Activated T-helper 17 cell treated with anti-CD3 and anti-CD28 coated beads, Interleukin-2, amount 50 U/mL, for 72 hours (primary cell): ENCODE measurements at places on chromosomes 2 and 18. TPM values are rescaled to one million over a fixed set of nuclear protein-coding genes. Genes with fewer than 3 reads are reported as not detected.
A peak's percentile ranks its signal among the peaks of the same experiment; 100 is the strongest.

The RNU2-63P gene
- total RNA-seq = 46.5 TPM

The SP110 gene
- total RNA-seq = 56.8 TPM

The UGT1A3 gene
- total RNA-seq = not detected

The NT5DC4 gene
- not detected for total RNA-seq

The NOL4 gene
- total RNA-seq = not detected

The ATOH8 gene
- total RNA-seq = not detected

The EML6 gene
- total RNA-seq = 1.0 TPM

The ANO7 gene
- total RNA-seq = 1.6 TPM

The COLEC12 gene
- not detected for total RNA-seq

The CCL20 gene
- 36.1 TPM for total RNA-seq

DNA sequence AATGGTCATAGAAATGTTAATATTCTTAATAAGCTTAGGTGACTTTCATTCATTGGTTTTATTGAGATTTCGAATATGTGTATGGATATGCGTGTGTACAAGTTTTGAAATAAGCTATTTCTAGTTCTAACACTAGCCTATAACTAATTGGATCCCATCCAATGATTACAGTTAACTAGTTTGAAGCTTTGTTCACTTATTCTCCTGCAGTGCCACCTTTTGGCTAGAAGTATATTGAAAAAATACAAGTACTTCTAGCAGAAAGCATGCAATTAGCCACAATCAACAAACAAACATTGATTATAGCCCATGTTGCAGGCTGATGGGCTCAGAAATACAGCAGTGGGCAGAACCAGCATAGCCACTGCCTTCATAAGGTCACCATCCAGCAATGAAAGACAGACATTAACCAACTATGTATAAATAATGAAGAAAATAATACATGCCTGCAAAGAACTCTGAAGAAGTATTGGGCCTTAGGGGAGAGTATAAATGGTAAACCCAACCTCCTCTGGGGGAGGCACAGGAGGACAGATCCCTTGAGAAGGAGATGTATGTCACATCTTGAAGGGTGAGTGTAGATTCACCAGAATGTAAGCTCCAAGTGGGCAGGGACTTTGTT lies 5.1 kb upstream of the PIEZO2 start:
- no peak for ATAC-seq

DNA sequence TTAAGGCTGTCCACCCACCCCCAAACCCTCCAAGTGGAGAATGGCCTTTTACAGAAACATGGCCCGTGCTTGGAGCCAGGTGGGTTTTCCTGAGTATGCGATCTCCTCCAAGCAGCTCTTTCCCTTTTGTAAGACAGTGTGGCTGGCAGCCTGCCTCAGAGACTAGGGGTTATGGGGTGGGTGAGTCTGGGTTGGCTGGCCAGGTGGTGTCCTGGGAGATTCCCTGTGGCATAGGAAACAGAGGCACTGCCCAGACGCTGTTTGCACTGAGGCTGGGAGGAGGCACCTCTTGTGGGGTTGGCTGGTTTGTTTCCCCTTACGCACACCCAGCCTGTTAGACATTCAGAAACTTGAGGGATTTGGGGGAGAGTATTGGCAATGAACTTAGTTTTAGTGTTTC lies 82.3 kb upstream of the MCFD2 start:
- ATAC-seq = no peak

DNA sequence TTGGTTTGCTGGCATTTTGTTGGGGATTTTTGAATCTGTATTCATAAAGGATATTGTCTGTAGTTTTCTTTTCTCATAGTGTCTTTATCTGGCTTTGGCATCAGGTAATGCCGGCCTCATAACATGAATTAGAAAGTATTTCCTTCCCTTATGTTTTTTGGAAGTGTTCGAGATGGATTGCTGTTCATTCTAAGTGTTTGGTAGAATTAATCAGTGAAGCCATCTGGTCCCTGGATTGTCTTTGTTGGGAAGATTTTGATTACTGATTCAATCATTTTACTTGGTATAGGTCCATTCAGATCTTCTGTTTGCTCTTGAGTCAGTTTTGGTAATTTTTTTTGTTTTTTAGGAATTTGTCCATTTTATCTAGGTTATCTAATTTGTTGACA lies 22.3 kb downstream of the KIAA1328 start:
- ATAC-seq = no peak

GRCh38 chr2:123047186-123047585 lies 977.9 kb upstream of the CNTNAP5 start:
- ATAC-seq = no peak

DNA sequence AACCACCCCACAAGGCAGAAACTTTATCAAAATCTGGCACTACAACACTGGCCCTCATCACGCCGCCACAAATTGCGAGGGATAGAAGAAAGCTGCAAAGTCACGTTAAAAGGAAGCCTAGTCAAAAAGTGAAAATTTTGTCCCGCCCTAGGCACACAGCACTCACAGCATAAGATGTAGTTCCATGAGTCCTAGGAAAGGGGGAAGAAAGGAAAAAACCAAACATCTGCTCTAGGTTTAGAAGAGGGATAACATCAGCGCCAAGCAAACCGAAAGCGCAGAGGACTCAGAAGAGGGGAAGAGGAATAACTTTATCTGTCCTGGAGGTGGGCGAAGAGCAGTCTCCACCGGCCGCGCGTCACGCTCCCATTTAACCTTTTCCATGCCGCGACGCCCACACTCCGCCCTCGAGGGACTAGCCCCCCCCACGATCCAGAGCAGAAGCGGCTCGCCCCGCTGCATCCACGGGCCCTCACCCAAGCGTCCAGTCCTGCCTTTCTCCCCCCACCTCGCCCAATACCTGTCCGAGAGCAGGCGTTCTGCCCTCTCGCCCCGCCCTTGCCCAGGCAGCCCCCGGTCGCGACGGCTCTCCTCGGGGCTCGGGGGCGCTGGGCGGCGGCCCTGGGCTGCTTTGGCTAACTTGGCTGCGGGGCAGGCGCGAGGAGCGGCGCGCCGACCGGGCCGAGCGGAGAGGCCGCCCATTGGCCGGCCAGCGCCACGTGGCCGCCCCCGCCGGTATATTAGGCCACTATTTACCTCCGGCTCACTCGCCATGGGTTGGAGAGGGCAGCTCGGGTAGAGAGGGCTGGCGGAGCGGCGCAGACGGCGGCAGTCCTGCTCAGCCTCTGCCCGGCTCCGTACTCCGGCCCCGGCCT lies at the start of gene HOXD1:
Gene HOXD1, plus strand, starts transcription at position 770 of the 875 bp plus-strand sequence. CDS start 134 bp downstream, outside the sequence.
- peak; percentile 46 for ATAC-seq

DNA sequence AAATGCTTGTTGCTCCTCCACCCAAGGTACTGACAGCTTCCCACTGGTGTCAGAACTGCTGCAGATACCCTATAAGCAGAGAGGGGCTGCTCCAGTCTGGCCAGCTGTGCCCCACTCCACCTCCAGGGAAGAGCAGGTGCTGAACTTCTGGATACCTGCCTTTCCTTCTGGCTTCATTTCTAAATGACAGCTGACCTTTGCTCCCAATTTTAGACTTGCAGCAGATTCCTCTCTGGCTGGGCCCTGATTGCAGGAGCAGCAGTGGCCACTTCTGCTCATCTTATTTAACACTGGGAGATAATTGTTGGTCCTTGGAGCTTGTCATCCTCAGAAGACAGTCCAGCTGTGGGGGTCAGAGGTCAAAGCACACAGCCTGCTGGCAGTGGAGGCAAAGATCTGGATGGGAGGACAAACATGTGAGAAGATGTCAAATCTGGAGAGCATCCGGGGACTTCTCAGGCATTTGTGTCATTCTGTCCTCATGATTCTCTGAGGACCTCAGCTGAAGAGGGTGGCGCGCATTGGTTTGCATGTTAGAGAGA lies 38.9 kb downstream of the SETBP1 start:
- no peak for ATAC-seq

GRCh38 chr18:34609986-34610648 lies 100.0 kb upstream of the DTNA start:
- ATAC-seq = no peak

DNA sequence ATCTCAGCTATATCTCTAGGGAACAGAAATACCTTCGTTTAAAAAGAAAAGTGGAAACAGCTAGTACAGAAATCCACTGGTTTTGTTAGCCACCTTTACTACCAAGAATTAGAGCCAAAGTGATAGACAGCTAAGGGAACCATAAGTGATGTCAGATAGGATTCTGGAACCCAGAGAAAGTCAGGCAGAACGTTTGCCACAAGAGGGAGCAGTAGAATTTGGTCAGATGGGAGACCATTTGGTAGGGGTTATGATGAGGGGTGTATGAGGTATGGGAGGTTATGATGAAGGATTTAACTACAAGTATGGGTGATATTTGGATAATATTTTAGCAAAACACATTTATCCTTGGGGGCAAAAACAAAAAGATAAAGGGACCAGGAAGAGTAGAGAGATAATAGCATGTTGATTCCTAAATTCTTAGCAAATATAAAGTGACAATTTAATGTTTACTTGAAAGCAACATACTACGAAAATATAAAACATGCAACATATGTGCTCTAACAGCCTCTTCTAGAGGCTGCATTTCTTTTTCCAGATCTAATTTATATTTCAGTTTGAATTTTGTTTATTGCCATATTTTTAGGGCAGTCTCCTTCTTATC lies 3.3 kb downstream of the SLC8A1 start:
- no peak for ATAC-seq

GRCh38 chr2:196171248-196171871 lies at the start of gene STK17B:
TSS of gene STK17B (minus strand) at chr2:196171578. CDS start at chr2:196163383, 8,195 bp downstream.
- ATAC-seq = peak; percentile 75

GRCh38 chr18:57505231-57505630 lies 70.1 kb downstream of the ONECUT2 start:
- ATAC-seq = no peak

GRCh38 chr18:48364146-48364545 lies 45.0 kb downstream of the ZBTB7C start:
- ATAC-seq = no peak

- ATAC-seq = no peak
Observed at GRCh38 chr2:144379851-144380311, 140.0 kb downstream of the ZEB2 start.

GRCh38 chr2:228352048-228352447 lies 170.6 kb upstream of the SPHKAP start:
- no peak for ATAC-seq

DNA sequence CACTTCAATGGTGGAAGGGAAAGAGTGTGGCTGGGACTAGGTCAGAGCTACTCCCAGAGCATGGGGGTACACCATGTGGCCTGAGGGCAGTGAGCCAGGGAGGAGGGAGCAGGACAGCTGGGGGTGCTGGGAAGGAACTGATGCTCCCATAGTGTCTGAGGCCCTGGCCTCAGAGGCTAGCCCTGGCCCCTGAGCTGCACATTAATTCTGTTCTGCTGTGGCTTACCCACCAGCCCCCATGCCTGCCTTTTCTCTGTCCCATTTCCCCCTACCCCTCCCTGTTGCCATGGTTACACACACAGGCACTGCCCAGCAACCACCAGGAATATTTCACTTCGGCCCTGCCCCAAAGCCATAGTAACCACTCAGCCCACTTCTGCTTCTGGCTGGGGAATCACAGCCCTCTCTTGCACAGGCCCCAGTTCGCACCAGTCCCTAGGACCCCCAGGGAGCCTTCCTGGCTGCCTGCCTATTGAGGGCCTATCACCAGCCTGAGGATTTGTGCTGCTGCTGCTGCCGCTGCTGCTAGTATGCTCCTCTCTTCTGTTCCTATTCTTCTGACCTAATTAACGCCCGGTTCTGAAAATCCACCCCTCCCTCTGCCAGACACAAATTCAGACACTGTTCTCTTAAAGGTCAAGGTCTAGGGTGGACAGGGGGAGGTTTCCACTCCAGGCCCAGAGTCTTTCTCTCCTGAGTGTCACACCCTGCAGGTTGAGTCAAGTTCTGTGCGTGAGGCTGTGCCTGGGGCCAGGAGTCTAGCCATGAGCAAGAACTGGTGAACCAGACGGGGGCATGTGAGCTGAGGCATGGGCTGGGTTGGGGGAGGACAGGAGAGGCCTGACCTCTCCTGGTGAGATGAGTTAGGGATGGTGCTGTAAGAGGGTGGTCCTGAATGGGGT lies 87.1 kb upstream of the MCFD2 start:
- no peak for ATAC-seq

- ATAC-seq = no peak
Observed at GRCh38 chr2:216160786-216161185, 51.6 kb downstream of the XRCC5 start.

DNA sequence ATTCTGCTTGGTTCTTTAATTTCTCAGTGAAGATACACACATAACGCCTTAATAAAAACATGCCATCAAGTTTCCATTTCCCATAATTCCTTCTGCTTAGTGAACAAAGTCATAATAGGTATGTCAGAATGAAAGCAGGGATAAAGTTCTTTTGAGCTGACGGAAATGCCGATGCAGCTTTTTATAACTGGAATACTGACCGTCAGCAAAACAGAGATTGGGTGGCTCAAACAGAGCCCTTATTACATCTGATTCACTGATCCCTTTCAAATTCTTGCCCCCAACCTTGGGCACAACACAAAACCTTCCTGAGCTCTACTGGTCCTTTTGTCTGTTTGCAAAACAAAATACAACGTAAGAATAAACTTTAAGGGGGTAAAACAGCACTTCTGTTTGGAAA lies 140.4 kb downstream of the CDH2 start:
- no peak for ATAC-seq

DNA sequence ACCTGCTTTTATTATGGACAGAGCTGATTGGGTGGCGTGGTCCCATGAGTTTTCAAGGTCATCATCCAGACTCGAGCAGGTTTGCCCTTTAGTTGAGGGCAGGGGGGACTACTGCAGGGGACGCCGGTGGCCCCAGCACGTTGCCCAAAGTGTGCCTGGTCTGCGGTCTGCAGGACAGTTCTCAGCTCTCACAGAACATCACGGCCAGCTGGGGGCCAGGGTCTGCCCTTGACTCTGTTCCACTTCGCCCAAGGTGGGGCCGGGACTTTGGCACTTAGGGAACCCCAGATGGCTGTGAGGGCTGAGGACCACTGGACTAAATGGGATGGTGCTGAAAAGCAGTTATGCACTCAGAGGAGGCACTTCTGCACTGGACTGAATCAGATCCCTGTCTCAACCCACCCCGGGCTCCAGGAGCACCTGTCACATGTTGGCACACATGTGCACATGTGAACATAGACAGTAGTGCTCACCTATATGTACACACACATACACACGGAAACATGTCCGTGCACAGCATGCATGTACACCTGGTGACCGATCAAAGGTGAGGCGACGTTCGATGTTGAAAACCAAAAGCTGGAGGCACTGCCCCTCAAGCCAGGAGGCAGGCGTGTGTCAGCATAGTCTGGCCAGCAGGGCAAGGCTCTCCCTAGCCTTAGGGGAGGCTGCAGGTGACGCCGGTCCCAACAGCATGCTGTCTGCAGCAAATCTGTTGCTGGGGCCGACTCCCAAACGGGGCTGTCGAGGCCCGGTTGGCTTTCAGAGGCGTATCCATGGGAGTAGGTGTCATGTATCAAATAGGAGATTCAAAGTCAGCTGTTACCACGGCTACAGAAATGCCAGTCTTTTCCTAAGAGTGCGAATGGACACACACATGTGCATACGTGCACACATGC lies 10.2 kb downstream of the ANO7 start:
- ATAC-seq = no peak

DNA sequence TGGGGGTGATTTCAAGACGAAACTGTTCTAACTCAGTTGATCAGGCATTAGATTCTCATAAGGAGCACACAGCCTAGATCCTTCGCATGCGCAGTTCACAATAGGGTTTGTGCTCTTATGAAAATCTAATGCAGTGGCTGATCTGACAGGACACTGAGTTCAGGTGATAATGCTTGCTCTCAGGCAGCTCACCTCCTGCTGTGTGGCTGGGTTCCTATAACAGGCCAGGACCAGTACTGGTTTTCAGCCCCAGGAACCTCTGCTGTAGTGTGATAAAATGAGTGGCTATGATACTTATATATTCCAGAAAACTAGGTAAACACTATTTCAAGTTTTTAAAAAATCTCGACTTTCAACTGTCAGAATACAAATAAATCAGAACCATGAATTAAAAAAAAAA lies 271.4 kb downstream of the GALNT13 start:
- ATAC-seq = no peak
